ENCODE measurements at places on chromosomes 5 and 9. TPM values are rescaled to one million over a fixed set of nuclear protein-coding genes. Genes with fewer than 3 reads are reported as not detected.

ANP32B gene
- 317 TPM for total RNA-seq

ZNF346 gene
- total RNA-seq: 24.2 TPM

PCDHB1 gene
- not detected for total RNA-seq

ACTBL2 gene
- not detected for total RNA-seq

SNAPC3 gene
- 18.3 TPM for total RNA-seq

NME5 gene
- total RNA-seq: not detected

ZCCHC7 gene
- total RNA-seq: 22.0 TPM

TMOD1 gene
- 1.1 TPM for total RNA-seq

ATOX1 gene
- total RNA-seq: 135 TPM

CDK7 gene
- total RNA-seq: 82.4 TPM

HTR1A gene
- not detected for total RNA-seq

TCF7 gene
- total RNA-seq: 36.2 TPM

SPACA9 gene
- total RNA-seq: 0.64 TPM

SLCO6A1 gene
- not detected for total RNA-seq

Measured in Caco-2 (cell line).